ENCODE measurements at places on chromosomes 4 and X. TPM values are rescaled to one million over a fixed set of nuclear protein-coding genes. Genes with fewer than 3 reads are reported as not detected.

DNA sequence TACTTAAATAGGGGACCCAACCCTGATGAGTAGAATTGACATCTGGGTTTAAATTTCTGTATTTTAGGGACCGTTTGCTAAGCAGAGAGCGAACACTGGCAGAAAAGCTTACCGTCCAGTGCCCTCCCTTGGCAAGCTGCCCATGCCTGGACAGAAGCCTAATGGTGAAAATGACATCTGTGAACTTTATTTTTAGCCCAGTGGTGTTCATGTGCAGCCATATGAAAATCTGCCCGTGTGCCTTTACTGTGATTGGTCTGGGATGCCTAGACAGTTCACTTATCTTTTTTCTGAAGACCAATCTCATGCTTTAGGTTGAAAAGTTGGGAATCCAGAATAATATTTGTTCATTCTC is 1.1 kb downstream of the STBD1 start:
- DNase-seq, result peak; percentile 60

- DNase-seq, result no peak
Measured at GRCh38 chrX:123169247-123169901, 14.7 kb upstream of the GRIA3 start.

DNA sequence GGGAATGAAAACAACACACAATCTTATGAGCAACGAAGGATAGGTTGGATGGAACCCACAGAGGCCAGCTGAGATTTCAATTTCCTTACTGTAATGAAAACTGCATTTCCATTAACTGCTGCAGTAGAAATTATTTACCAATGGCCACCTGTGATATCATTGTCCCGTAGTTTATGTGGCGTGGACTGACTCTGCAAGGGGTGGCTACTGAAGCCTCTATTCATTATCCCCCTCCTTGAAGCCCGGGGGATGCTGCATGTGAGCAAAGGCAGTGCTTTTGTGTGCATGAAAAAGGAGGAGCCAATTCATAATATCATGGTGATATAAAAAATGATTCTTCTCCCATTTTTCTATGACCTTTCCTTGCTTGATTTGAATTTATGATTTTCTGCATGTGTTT is 207.8 kb downstream of the PTTG2 start:
- no peak for DNase-seq

DNA sequence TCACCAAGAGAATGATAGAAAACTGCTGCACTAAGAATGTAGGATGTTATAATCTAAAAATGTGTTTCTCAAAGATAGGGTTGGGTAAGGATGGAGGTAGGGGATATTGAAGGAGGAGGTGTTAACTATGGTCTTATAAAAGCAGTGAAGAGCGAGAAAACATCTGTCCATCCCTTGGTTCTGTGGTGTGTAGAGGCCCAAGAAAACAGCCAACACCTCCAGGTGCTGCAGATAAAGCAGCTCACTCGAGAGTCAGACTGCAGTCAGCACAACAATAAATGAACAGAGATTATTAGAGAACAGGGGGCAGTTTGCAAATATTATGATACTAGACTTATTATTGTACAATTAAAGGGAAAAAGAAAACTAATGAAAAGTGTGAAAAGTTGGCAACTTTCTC is 141.5 kb downstream of the CAMK2D start:
- no peak for DNase-seq

GRCh38 chrX:10231461-10231860 is 74.7 kb downstream of the CLCN4 start:
- DNase-seq, result no peak

GRCh38 chrX:36199928-36200327 is 280.4 kb downstream of the CFAP47 start:
- no peak for DNase-seq

DNA sequence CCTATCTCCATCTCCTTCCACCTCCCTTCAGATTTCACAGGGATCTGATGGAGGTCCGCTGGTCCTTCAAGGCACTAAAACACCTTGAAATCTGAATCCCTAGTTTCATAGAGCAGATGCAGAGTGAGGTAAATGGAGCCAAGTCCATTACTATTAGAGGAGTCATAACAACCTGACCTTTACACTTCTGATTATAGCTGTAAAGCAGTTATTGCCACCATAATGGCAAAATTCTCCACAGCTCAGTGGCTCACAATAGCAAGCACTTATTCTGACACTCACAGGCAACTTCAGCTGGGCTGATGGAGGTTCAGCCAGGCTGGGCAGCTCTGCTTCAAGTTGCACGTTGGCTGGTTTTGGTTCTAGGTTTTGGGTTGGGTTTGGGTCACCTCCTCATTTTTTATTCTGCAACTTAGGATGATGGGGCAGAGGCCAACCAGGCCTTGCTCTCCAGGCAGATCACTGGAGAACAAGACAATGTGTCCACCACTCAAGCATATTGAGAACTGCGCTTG is 51.4 kb upstream of the LRAT start:
- DNase-seq, result no peak

DNA sequence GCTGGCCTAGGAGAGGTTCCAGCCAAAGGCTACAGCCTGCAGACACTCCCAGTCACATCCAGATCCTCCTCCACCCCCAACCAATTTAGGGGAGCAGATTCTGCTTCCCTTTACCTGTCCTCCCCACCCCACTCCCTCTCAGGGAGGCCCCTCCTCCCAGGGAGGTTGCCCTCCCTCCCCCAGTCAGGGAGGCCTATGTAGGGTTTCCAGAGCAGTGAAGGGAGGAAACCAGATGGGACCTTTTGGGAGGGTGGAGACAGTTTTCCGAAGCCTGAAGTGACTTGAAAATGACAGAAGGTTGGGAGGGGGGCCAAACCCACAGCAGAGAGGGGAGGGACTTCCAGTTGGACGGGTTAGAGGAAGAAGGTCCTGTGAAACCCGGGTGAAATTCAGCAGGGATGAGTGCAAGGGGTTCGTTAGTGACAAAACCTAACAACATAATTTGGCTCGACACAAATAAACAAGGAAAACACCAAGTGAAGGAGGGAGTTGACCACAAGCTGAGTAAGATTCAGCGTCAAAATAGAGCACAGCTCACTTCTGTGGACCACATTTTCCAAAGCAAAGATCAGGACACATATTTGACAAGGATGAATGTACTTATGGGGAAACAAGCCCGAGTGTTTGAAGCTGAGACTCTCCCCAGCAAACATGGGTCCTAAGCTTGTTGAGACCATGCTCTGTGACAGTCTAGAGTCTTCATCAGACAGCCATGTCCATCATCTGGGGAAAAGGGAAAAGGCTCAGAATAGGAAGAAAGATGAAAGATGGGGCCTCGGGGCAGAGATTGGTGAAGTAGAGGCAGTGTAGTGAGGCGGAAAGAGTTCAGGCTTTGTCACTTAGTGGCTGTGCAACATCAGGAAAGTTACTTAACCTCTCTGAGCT is 46.4 kb downstream of the PRPS1 start:
- peak; percentile 68 for DNase-seq

GRCh38 chrX:133781174-133781573 is 204.2 kb downstream of the GPC3 start:
- DNase-seq, result no peak

DNA sequence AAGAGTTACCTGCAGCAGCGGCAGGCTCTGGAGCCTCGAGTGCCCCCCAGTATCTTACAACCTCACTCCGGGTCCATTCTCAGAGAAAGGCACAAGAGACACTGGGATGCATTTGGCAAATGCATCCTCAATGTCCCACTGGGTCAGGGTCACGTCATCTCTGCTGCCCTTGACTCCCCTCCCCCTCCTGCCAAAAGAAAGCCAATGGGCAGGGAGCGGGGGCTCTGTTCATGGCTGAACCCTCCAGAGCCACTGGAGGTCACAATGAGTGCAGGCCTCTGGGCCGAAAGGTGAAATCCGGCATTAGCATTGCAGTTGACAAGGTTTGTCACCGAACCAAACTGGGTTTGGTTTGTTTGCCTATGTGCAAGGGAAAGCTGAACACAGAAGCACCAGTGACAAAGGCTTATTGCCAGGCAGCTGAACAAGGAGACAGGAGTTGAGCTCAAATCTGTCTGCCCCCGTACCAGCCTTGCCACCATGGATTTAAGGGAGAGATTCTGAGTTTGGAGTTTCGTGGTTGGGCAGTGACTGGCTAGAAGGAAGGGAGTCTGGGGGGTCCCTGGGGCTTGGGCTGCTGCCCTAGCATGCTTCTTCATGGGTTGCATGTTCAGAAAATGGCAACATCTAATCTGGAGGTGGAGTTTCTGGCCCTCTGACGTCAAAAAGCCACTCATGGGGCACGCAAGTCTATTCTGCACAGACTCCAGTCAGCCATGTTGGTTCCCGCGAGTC is 64.3 kb downstream of the HTRA3 start:
- no peak for DNase-seq

DNA sequence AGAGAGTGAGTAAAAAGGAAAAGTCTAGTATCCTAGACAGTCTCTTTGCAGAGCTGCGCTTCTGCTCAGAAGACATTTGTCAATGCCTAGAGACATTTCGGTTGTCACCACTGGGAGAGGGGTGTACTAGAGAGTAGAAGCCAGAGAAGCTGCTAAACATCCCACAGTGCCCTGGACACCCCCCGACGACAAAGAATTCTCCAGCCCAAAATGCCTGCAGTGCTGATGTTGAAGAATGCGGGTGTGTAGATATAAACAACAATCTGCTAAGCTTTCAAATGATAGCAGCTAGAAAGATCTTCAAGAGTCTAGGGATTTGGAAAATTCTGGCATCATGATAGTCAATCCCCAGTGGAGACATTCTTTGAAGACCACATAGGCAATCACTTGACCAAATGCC is 90.1 kb downstream of the PALLD start:
- peak; percentile 19 for DNase-seq

DNA sequence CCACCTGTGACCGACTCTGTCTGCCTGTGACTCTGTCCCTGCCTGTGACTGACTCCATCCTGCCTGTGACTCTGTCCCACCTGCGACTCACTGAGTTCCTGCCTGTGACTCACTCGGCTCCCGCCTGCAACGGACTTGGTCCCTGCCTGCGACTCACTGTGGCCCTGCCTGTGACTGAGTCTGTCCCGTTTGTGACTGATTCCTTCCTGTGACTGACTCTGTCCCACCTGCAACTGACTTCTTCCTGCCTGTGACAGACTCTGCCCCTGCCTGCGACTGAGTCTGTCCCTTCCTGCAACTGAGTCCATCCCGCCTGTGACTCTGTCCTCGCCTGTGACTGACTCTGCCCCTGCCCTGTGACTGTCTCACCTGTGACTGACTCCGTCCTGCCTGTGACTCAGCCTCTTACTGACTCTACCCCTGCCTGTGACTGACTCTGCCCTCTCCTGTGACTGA is 9.6 kb upstream of the UVSSA start:
- DNase-seq, result peak; percentile 15

GRCh38 chrX:101078716-101079598 is at the start of gene TMEM35A:
Gene TMEM35A (plus strand): TSS chrX:101078879. CDS start chrX:101079003, 124 bp downstream.
- DNase-seq, result no peak

GRCh38 chrX:12814420-12814819 is 23.2 kb downstream of the PRPS2 start:
- peak; percentile 48 for DNase-seq

GRCh38 chr4:25722964-25723363 is 67.3 kb downstream of the SLC34A2 start:
- DNase-seq, result no peak

DNA sequence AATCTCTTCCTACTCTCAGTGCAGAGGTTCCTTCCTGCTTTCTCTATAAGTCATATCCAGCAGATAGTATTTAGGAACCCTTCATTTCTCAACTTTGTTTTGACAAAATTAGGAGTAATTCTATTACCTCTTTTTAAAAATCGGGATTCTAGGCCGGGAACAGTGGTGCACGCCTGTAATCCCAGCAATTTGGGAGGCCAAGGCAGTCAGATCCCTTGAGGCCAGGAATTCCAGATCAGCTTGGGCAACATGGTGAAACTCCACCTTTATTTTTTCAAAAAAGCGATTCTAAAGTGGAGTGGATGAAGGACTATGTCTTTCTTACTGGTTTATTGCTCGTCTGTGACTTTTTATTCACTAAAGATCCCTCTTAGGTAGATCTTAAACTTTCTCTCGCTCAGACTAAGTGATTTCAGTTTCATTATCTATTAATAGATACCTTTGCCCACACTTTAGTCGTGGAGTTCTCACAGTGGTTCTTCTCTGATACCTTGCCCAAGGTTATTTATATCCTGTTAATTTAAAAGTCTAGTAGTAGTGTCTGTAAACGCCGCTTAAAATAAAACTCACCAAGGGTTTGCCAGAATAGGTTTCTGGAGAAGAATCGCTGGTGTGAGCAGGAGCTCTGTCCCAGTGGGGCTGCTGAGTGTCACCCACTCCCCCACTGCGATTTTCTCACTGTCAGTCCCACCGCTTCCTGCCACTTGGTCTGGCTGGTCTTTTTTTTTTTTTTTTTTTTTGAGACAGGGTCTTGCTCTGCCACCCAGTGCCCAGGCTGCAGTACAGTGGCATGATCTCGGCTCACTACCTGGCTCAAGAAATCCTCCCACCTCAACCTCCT is 27.0 kb upstream of the TMEM131L start:
- peak; percentile 5 for DNase-seq

DNA sequence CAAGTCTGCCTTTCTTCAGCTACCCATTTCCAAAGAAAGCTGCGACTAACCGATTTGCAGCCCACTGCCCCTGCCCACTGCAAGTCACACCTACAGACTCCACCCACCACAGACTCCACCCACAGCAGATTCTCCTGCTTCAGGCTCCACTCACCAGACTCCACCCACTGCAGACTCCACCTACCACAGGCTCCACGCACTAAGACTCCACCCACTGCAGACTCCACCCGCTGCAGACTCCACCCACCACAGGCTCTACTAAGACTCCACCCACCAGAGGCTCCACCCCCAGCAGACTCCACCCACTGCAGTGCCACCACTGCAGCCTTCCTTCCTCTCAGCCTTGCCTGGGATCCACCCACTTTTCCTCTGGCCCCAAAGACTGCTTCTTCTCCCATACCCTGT is 41.3 kb downstream of the ABLIM2 start:
- peak; percentile 14 for DNase-seq

GRCh38 chrX:15952212-15952611 is 97.6 kb upstream of the AP1S2 start:
- no peak for DNase-seq

GRCh38 chr4:98204236-98204553 is 57.0 kb upstream of the RAP1GDS1 start:
- no peak for DNase-seq

DNA sequence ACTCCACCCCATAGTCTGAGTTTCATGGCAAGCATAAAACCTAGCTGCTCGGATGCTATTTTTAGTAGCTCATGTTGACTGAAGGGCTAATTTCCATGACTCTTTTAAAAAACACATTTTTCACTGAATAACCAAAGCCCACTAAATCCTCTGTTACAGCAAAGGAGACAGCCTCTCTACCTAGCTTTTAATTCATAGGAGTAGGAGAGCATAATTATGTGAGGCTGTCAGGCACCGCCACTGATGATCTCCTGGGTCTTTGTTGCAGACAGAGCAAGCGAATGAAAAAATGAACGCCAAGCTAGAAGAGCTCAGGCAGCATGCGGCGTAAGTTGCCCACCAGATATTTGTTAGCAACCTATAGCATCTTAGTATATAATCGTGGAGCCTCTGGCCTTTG is 53.5 kb downstream of the KIF4A start:
- no peak for DNase-seq

- no peak for DNase-seq
Measured at GRCh38 chr4:114249561-114249960, 270.1 kb upstream of the ARSJ start.

- DNase-seq, result no peak
Measured at GRCh38 chr4:57448452-57448851, 338.3 kb upstream of the IGFBP7 start.

GRCh38 chr4:78520808-78521226 is 30.8 kb upstream of the ANXA3 start:
- DNase-seq, result peak; percentile 13

The GDPD2 gene
- total RNA-seq, result not detected

The CENPVL1 gene
- total RNA-seq, result not detected

The XAGE1B gene
- total RNA-seq, result 5.5 TPM

The ARSD gene
- 11.2 TPM for total RNA-seq

The STATH gene
- total RNA-seq, result not detected

The FAM13A gene
- 9.9 TPM for total RNA-seq

The SPON2 gene
- total RNA-seq, result 7.7 TPM

The SHOX gene
- total RNA-seq, result not detected

The NWD2 gene
- total RNA-seq, result not detected

All from RPMI7951 (cell line).